ENCODE measurements at places on chromosomes 16 and 17. TPM values are rescaled to one million over a fixed set of nuclear protein-coding genes. Genes with fewer than 3 reads are reported as not detected.

DNA sequence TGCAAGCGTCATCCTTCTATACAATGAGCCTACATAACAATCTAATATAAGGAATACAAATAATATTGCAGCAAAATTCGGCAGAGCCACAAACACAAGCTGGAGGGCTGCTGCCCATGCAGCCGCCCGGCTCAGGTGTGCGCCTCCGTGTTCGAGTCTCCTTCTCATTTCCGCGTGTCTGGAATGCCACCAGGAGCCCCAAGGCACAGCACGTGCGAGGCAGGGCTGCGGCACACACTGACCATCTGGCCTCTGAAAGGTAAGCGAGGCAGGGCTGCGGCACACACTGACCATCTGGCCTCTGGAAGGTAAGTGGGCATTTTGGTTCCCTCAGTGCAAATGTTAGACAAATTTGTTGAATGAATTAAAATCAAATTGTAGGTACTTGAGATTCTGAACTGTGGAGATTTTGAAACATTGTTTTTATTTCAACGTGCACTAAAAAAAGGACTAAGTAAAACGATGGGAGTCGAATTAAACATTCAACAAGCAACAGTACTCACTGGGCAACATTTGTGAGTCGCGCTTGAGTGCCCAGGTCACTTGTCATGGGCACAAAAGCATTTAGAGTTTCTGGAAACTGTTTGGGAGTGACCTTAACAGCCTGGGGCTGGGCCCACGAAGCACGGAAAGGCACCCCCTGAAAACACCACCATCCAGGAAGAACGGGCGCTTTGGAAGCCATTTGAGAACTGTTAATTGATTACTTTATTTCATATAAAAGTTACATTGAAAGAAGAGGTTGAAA lies 37.4 kb downstream of the ZDHHC7 start:
- H3K4me3 ChIP-seq, result no peak overlapping the region
- no peaks in the 10 kb centered on the region for H3K27me3 ChIP-seq
- peaks cover 13% of the 10 kb centered on the region for H3K4me1 ChIP-seq

Gene ITGB4
- polyA plus RNA-seq, result 7.5 TPM

DNA sequence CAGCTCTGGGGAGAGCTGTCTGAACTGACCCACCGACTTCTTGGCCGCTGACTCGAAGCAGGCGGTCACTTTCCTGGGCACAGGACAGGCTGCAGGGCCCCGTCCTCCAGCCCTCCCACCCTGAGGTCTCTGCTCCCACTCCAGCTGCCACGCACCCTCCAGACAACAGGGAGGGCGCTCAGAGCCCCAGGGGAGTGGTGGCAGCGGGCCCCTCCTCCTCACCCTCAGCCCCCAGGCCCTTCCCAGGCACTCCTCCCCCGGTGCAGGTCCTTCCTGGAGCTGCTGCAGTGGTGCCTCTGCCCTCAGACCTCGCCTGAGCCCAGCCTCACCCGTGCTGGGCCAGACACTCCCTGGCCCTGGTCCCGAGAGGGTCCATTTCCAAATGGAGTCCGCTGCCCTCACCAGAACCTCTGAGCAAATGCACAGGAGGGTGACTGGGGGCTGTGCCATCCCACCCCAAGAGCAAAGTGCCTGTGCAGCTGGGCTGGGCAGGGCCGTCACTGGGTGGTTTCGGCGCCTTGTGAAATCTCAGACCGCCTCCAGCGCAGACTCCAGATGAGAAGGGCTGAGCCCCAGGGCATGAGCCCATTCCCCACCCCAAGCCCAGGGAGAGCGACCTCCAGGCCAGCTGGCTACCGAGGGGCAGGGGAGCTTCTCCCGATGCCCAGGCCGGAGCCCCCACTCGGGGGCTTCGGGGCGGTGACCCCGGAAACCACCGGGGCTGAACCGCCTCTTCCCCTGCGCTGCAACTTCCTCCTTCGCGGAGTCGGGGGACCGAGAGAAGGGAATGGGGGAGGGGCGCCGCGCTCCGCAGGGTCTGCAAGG lies 717 bp downstream of the CYBA start:
- peak overlapping the region; percentile 76 for H3K4me3 ChIP-seq
- peak overlapping the region; percentile 57 for H3K27ac ChIP-seq
- peaks cover 3% of the 10 kb centered on the region for H3K36me3 ChIP-seq
- peaks cover 11% of the 10 kb centered on the region for H3K4me1 ChIP-seq
- no peaks in the 10 kb centered on the region for H3K27me3 ChIP-seq

DNA sequence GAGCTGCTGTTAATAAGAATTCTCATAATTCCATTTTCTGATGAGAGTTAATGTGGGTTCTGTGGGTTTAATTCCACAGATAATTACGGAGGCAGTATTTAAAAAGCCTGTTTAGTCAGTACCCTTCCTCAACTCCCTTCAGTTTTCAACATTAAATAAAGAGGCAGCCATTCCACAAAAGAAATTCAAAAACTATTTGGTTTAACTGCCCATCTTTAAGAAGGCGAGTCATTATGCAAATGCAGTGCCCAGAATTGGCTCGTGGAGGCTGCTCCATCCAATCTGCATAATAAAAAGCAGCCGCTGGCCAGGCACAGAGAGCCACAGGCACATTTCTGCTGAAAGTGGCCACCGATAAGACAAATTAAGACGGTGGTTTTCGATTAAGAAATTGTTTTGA lies 194.4 kb upstream of the TOX3 start:
- H3K27ac ChIP-seq, result no peak overlapping the region
- H3K27me3 ChIP-seq, result no peaks in the 10 kb centered on the region
- H3K4me1 ChIP-seq, result no peaks in the 10 kb centered on the region

- H3K4me1 ChIP-seq, result no peaks in the 10 kb centered on the region
- DNase-seq, result no peak
- H3K27me3 ChIP-seq, result no peaks in the 10 kb centered on the region
- H3K27ac ChIP-seq, result no peak overlapping the region
- peaks cover 55% of the 10 kb centered on the region for H3K36me3 ChIP-seq
These were observed 9.5 kb upstream of the PAM16 start for GRCh38 chr16:4360538-4361021.

DNA sequence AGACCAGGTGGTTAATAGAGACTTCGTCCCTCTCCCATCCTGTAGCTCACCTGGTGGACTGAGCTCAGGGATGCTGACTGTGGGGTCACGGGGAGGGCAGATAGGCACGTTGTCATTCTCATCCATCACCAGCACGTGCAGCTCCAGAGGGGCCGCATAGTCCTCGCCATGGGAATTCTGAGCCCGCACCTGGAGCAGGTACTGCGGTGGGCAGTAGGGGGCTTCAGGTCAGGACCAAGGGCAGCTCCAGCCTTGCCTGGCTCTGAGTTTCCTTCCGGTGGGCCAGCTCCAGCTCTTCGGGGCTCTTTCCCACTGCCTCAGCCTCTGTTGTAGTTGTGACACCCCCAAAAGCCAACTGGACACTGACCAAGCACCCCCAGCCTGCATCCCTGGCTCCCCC lies 5.6 kb downstream of the CDH16 start:
- H3K4me1 ChIP-seq, result no peaks in the 10 kb centered on the region
- H3K36me3 ChIP-seq, result no peaks in the 10 kb centered on the region

Gene SEPTIN12
- polyA plus RNA-seq, result not detected

DNA sequence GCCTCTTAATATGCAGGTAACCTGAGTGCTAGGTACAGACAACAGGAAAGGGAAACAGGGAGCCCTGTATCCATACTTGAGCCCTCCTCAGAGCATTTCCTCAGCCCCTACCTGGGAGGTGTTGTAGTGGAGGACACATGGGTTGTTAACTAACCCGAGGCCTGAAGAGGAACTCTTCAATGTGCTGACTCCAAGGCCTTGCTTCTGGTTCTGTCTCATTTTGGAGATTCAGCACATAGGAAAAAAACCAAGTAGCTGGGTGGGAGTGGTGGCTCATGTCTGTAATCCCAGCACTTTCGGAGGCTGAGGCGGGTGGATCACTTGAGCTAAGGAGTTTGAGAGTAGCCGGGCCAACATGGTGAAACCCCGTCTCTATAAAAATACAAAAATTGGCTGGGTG lies 24.8 kb downstream of the SNX11 start:
- H3K27me3 ChIP-seq, result no peaks in the 10 kb centered on the region
- H3K4me1 ChIP-seq, result peaks cover 7% of the 10 kb centered on the region
- no peak overlapping the region for H3K4me3 ChIP-seq
- no peaks in the 10 kb centered on the region for H3K36me3 ChIP-seq
- DNase-seq, result no peak

Gene RILP
- polyA plus RNA-seq, result 124 TPM

Gene ABCA10
- 0.58 TPM for polyA plus RNA-seq

- peak overlapping the region; percentile 71 for H3K27ac ChIP-seq
- peak; percentile 46 for DNase-seq
- H3K36me3 ChIP-seq, result no peaks in the 10 kb centered on the region
- no peak overlapping the region for H3K4me3 ChIP-seq
These were observed 21.4 kb upstream of the MAP3K14 start for GRCh38 chr17:45338023-45338781.

- no peak overlapping the region for H3K4me3 ChIP-seq
- DNase-seq, result no peak
- no peak overlapping the region for H3K27ac ChIP-seq
- H3K4me1 ChIP-seq, result no peaks in the 10 kb centered on the region
- H3K27me3 ChIP-seq, result no peaks in the 10 kb centered on the region
These were observed 22.9 kb downstream of the PIK3R6 start for GRCh38 chr17:8844229-8845218.

Gene CCL23
- polyA plus RNA-seq, result not detected

Gene RUNDC3A
- 0.19 TPM for polyA plus RNA-seq

Gene FAM20A
- polyA plus RNA-seq, result 2.6 TPM

DNA sequence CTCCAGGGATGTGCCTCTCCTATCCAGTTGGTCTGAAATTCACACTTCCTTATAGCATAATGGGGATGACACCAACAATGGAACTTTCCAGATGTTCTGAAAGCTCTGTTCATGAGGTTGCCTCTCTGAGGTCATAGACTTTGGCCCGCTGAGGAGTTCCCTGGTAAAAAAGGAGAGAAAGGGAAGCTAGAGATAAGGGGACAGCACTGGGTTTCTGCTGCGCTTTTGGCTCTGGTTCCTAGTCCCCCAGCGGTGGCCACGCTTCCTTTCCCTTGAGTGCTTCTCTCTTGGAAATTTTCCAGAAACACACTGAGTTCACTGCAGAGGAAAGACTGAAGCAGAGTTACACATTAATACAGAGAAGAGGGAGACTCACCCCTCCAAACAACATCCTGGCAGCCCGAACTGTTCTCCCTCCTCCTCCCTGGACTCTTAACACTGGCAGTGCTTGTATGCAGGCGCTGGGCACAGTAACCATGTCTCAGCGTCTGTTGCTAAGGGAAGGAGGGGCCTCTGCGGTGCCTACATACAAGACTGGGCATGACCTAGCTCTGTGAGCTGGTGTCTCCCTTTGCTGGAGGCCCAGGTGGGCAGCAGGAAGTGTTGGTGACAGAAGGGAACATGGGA lies at the start of gene DNAH3:
TSS of gene DNAH3 (minus strand) at position 472 of the 627 bp plus-strand sequence. CDS start 527 bp downstream, outside the sequence.
- no peak within 1 kb of the TSS for H3K4me3 ChIP-seq
- H3K27me3 ChIP-seq, result no peaks in the 10 kb centered on the region
- H3K27ac ChIP-seq, result no peak within 1 kb of the TSS
- peaks cover 7% of the 10 kb centered on the region for H3K4me1 ChIP-seq
- peak; percentile 36 for DNase-seq
- no peaks in the 10 kb centered on the region for H3K36me3 ChIP-seq

DNA sequence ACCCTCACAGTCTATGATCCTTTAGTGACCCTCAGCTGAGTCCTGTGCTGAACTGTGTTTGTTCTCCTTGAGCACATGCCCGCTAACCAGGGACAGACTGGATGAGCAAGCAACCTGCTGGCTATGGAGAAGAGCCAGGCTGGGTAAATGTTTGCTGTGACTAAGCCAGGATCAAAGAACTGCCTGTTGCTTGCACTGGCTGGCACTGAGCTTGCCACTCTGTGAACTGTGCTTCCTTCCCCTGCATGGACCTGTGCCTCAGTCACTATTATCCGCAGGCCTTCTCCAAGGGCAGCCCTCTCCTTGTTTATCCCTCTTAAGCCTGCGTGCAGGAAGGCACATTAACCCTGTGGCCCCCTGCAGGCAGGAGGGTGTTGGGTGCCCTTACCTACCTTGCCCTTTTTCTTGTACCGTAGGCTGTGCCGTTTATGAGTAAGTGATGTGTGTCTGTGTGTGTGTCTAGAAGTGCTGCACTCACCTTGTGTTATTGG lies 7.4 kb downstream of the PNPO start:
- no peaks in the 10 kb centered on the region for H3K27me3 ChIP-seq
- H3K4me1 ChIP-seq, result peaks cover 5% of the 10 kb centered on the region
- H3K36me3 ChIP-seq, result peaks cover 10% of the 10 kb centered on the region
- DNase-seq, result no peak
- peak overlapping the region; percentile 38 for H3K27ac ChIP-seq
- H3K4me3 ChIP-seq, result peak overlapping the region; percentile 33

GRCh38 chr17:50660042-50660886 lies 25.6 kb downstream of the ABCC3 start:
- H3K4me3 ChIP-seq, result no peak overlapping the region
- H3K27ac ChIP-seq, result peak overlapping the region; percentile 73
- no peak for DNase-seq
- H3K36me3 ChIP-seq, result no peaks in the 10 kb centered on the region
- peaks cover 30% of the 10 kb centered on the region for H3K4me1 ChIP-seq
- no peaks in the 10 kb centered on the region for H3K27me3 ChIP-seq
